Sigmoid colon (tissue), 7 donors: ENCODE measurements at places on chromosomes 12 and 14. TPM values are rescaled to one million over a fixed set of nuclear protein-coding genes. Genes with fewer than 3 reads are reported as not detected.
A peak's percentile ranks its signal among the peaks of the same experiment; 100 is the strongest.

The PRKAB1 gene
- total RNA-seq, result 44.3 TPM

The DHRS2 gene
- total RNA-seq, result not detected

The ZBTB42 gene
- 1.5 TPM for total RNA-seq

- H3K4me3 ChIP-seq, result no peak overlapping the region
- no peak for DNase-seq
- H3K27ac ChIP-seq, result no peak overlapping the region
- H3K36me3 ChIP-seq, result no peaks in the 10 kb centered on the region
Measured at GRCh38 chr12:62692884-62693283, 226.3 kb downstream of the MON2 start.

DNA sequence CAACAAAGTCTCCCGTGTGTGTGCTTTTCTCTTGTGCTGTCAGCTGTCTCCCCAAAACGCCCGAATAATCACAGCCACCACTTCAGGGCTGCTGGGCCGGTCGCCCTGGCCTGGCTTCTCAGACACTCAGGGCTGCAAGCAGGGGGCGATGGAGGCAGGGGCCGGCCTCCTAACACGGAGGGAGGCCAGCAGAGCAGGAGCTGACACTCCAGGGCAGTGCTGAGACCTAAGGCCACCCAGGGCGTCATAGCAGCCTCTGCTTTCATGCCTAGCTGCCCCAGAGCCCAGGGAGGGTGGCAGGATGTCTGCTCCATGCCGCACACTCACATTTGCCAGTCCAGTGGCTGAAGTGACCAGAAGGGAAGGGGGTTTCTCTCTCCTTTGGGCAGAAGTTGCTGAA, 25.6 kb downstream of the STX2 start:
- H3K36me3 ChIP-seq, result no peaks in the 10 kb centered on the region
- no peaks in the 10 kb centered on the region for H3K4me1 ChIP-seq
- no peak overlapping the region for H3K27ac ChIP-seq
- no peaks in the 10 kb centered on the region for H3K27me3 ChIP-seq
- DNase-seq, result no peak

DNA sequence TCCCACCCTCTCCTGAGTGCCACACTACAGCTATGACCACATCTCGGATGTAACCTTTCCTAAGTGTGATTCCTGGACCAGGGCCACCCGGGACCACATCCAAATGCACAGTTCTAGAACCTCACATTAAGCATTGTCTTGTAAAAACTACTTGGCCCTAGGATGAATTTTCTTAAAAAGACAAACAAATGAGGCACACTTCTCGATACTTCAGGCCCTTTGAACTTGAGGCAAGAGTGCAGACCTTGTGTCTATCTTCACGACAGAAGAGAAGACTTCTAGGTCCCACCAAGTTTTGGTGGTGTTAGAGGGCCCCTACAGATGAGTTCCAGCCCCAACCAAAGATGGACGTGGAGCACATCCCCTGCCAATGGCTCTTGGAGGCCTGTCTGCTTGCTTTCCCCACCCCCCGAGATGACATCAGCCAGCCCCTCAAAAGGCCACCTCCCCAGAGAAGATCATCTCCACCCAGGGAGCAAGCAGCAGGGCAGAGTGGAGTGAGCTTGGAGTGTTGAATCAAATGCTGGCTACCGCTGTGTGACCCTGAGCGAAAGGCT, 9.3 kb downstream of the ISCU start:
- H3K27ac ChIP-seq, result no peak overlapping the region
- no peaks in the 10 kb centered on the region for H3K27me3 ChIP-seq
- peaks cover 10% of the 10 kb centered on the region for H3K36me3 ChIP-seq
- DNase-seq, result no peak
- no peak overlapping the region for H3K4me3 ChIP-seq
- no peaks in the 10 kb centered on the region for H3K4me1 ChIP-seq

- H3K27me3 ChIP-seq, result no peaks in the 10 kb centered on the region
- peak; percentile 36 for DNase-seq
- H3K4me1 ChIP-seq, result peaks cover 14% of the 10 kb centered on the region
- H3K36me3 ChIP-seq, result no peaks in the 10 kb centered on the region
- H3K4me3 ChIP-seq, result no peak overlapping the region
- H3K27ac ChIP-seq, result no peak overlapping the region
Measured at GRCh38 chr14:96168581-96168980, 36.1 kb upstream of the BDKRB2 start.

- no peak for DNase-seq
- no peaks in the 10 kb centered on the region for H3K36me3 ChIP-seq
- H3K27me3 ChIP-seq, result no peaks in the 10 kb centered on the region
Measured at GRCh38 chr12:106960443-106960842, 4.7 kb downstream of the TMEM263 start.

DNA sequence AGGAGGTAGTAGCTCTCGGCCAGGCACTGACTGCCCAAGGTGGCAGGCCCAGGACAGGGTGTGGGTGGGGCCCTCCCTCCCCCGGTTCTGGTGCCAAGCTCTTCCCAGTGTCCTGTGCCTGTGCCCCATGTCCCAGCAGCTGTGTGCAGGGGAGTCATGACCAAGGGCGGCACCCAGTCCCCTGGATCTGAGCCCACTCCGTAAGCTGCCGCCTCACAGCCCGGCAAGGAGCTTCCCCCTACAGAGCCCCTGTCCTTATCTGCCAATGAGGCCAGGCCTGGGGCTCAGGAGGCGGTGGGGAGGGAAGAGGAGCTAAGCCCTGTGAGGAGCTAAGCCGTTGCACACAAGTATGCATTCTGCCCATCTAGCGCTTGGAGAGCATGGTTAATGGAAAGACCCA, 5.6 kb upstream of the C14orf180 start:
- no peak for DNase-seq
- no peaks in the 10 kb centered on the region for H3K4me1 ChIP-seq
- H3K4me3 ChIP-seq, result no peak overlapping the region
- peaks cover 2% of the 10 kb centered on the region for H3K27me3 ChIP-seq

- H3K27ac ChIP-seq, result no peak overlapping the region
- DNase-seq, result no peak
- H3K4me3 ChIP-seq, result no peak overlapping the region
- H3K36me3 ChIP-seq, result no peaks in the 10 kb centered on the region
- no peaks in the 10 kb centered on the region for H3K27me3 ChIP-seq
Measured at GRCh38 chr14:39576736-39577135, 144.5 kb upstream of the FBXO33 start.

DNA sequence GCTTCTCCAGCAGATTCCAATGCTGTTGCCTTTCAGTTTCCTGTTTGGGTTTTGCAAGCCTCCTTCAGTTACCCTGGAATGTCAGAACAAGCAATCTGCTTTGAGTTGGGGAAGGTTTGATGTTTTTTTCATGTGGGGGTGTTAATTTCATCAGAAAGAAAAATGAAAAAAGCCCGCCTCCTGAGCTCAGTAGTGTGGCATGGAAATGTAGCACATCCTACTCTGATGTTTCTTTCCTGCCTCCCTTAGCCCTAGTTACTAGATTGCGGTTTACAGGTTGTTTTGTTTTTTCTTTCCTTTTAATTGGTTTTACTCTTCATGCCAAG, 22.6 kb downstream of the IFNG-AS1 start:
- no peaks in the 10 kb centered on the region for H3K4me1 ChIP-seq
- H3K36me3 ChIP-seq, result no peaks in the 10 kb centered on the region
- DNase-seq, result no peak
